ENCODE measurements at places on chromosomes 12 and 14. TPM values are rescaled to one million over a fixed set of nuclear protein-coding genes. Genes with fewer than 3 reads are reported as not detected.

DNA sequence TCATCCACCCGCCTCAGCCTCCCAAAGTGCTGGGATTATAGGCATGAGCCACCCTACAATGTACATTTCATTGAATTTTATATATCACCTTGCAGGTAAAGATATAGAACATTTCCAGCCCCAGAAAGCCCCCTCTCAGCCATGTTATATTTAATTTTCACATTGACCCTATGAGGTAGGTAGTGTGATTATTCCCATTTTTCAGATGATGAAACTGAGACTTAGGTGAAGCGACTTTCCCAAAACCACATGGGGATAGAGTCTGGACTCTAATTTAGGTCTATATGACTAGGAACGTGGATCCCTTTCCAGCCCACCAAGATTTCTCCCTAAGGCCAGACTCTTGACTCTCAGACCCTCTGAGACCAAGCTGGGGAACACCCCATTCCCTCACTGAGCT is 15.7 kb upstream of the POP5 start:
- no peak for DNase-seq

- DNase-seq, result no peak
Observed at GRCh38 chr14:61492474-61492873, 171.1 kb downstream of the PRKCH start.

- no peak for DNase-seq
Observed at GRCh38 chr14:102225936-102226335, 79.0 kb downstream of the MOK start.

GRCh38 chr12:42126963-42127362 is 17.7 kb downstream of the GXYLT1 start:
- DNase-seq, result no peak

- no peak for DNase-seq
Observed at GRCh38 chr12:645563-646071, 17.6 kb downstream of the NINJ2 start.

Gene M6PR
- total RNA-seq, result 224 TPM

Measured in activated CD4-positive, alpha-beta T cell treated with anti-CD3 and anti-CD28 coated beads, Interleukin-2, amount 10 ng/mL, durations not matched to agents 7 days and 5 days (primary cell).